ENCODE measurements at places on chromosomes 13 and 19.

GRCh38 chr19:21617740-21618339 lies 112.4 kb downstream of the ZNF429 start:
- DNase-seq, result peak; percentile 64

DNA sequence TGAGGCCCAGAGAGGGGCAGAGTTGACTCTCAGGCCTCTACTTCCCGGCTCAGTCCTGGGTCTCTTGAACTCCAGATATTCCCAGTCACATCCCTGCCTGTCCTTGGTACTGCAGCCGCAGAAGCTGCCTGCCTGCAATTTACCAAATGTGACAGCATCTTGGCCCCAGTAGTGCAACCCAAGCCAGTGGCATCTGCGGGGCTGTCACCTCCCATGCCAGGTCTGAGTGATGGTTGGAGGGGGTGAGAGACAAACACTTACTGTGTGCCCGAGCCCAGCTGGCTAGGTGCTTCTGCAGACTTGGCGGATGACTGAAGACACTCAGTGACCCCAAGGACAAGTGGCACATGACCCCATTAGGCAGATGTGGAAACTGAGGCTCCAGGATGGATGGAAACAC lies 18.4 kb downstream of the ZNRF4 start:
- no peak for DNase-seq

- DNase-seq, result no peak
These were observed 107.1 kb upstream of the UQCRFS1 start for GRCh38 chr19:29320086-29320485.

GRCh38 chr13:32878163-32878562 lies 138.1 kb upstream of the KL start:
- DNase-seq, result no peak

GRCh38 chr13:42611086-42611779 lies 37.3 kb downstream of the TNFSF11 start:
- DNase-seq, result no peak

DNA sequence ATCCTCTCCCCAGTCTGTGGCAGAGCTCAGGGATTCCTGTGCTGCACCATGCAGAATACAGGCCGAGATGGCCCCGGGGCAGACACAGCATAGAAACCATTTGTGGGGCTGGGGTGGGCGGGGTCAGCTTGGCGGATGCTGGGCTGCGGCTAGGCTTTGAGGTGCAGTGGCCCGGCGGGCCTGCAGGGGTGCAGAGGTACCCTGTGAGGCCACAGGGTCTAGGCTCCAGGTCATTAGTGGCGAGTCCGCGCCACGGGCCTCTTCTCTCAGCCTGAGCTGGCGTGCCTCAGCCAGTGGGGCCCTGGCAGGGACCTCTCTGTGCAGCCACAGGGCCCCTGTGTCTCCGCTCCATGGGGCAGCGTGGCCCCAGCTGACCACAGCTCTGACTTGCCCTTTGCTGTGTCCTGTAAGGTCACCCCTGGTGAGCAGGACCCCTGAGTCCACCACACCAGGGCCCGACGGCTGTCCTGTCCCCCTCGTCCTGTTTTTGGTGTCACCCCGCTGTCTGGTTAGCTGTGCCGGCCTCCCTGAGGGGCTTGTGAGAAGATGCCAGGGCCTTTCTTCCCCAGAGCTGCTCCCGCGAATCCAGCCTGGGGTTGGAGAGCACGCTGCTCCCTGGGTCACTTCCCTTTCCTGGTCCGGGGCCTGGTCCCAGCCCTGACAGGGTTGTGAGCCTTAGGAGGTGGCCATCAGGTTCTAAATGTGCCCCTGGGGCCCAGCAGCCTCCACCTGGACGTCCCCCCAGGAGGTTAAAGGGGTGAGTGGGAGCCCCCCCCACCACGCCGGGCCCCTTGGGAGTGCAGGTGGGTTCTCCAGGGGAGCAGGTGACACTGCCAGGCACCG lies 12.1 kb downstream of the KDM4B start:
- DNase-seq, result no peak

DNA sequence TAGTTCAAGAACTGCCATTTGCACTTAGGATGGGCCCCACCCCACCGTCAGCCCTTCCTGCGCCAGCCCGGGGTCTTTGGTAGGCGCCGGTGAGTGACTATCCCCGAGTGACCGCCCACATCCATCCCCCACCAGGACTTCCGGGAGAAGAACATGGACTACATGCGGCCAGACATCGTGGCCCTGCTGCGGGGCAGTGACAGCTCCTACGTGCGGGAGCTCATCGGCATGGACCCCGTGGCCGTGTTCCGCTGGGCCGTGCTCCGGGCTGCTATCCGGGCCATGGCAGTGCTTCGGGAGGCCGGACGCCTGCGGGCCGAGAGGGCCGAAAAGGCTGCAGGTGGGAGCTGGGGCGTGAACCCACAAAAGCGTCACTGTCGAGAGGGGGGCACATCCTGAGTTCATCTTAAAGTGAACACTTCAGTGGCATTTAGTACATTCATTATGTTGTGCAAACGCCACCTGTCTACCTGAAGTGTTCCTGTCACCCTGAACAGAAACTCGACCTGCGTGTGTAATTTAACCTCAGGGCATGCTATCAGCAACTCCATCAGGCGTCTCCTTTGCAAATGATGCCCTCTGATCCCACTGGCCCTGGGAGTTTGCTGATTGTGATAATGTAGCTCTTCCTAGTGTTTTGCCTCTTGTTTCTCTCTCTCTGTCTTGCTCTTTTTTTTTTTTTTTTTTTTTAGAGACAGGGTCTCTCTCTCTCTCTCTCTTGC lies 42.4 kb upstream of the USE1 start:
- no peak for DNase-seq

GRCh38 chr13:100484702-100485101 lies 103.9 kb downstream of the GGACT start:
- no peak for DNase-seq

- no peak for DNase-seq
These were observed 120.0 kb upstream of the RFC3 start for GRCh38 chr13:33697926-33698325.

- DNase-seq, result no peak
These were observed 3.3 kb downstream of the VSTM2B start for GRCh38 chr19:29528946-29529645.

- no peak for DNase-seq
These were observed 34.6 kb upstream of the OLFM4 start for GRCh38 chr13:52994051-52994450.

DNA sequence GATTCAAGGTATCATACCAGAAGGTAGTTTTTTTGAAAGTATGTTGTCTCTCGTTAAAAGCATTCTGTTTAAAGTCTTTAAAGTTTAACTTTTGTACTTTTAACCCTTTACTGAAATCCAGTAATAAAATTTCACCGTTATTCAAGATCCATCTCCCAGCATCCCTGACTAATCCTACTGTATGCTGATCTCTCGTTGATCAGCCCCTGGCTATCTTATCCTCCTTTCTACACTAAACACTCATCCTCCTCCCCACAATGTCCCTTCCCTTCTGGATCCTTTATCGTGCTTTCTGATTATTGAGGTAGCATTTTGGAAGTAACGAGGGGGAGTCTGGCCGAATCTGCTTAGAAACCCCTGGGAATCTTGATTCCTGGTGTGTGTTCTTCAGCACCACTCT lies 1.3 kb downstream of the TPP2 start:
- no peak for DNase-seq

- no peak for DNase-seq
These were observed 4.6 kb upstream of the DNM2 start for GRCh38 chr19:10713317-10713716.

DNA sequence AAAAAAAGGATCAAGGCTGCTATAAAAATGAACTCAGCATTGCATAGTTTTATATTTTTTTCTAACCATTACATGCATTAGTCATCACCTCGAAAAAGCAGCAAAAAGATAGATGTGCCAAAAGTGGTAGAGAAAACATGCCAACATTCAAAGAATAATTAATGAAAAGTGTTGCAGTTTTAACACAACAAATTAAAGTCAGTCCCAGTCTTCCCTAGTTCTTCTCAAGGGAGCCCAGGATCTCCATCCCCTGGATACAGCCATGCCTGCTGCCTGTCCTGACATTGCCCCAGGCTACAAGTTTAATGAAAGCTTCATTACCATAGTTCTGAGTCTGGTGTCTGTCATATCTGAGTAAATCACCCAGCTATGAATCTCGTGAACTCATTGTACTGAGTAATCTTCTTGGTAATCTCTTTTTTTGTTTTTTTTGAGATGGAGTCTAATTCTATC lies 116.6 kb upstream of the KLF12 start:
- no peak for DNase-seq

- DNase-seq, result no peak
These were observed 138.5 kb downstream of the RBM26 start for GRCh38 chr13:79267560-79267959.

DNA sequence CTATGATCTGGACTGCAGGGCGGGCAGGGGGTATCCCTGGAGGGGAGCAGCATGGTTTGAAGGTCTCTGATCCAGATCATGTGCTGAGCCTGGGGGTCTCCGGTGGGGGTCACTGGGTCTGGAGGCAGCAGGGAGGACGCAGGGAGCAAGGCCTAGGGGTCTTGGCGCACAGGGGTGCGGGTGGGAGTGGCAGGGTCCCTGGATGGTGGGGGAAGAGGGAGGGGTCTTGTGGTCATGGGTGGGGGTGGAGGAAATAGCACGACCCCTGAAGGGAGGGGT lies 1.9 kb downstream of the BTBD2 start:
- no peak for DNase-seq

GRCh38 chr13:101327871-101328270 lies 88.4 kb downstream of the NALCN start:
- no peak for DNase-seq

DNA sequence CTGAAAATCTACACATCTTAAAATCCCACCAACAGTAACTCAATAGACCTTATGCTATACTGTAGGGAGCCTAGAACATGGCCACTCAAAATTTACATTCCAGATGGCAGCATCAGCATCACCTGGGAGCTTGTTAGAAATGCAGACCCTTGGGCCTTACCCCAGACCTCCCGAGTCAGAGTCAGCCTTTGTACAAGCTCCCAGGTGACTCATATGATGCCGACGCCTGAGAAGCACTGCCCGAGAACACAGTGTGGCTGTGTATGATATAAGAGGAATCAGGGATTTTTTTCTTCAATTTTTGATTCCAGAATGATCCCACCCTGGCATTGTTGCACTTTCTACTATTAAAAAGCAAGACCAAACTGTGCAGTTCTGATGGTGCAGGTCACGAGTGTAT lies 35.9 kb upstream of the CNMD start:
- no peak for DNase-seq

GRCh38 chr13:99589575-99589974 lies 88.3 kb downstream of the TM9SF2 start:
- no peak for DNase-seq

DNA sequence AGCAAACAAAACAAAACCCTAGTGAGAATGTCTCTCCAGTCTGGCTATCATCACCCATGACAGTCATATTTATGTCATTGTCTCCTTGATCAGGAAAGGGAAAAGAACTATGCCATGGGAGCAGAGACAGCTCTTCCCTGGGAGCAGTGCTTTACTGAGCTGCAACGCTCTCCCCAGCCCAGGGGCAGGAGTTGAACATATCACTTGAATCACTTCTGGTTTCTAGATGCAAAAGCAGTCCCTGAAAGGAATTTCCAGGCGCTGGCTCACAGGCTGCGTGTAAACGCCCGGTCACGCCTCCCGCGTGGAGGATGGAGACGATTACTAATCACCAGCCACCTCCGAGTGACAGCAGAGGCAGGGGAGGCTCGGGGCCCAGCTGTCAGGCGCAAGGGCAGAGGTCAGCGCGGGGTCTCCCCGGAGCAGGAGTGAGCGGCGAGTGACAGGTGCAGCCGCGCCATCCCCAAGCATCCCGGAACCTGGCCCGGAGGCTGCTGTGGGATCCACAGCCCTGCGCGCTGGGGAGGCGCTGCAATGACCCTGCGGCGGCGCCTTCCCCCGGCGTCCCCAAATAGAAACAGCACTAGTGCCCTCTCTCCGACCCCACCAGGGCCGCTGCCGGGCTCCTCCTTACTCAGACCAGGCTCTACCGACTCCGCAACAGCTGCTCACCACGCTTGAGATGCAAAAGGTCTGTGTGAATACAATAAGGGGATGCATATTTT lies 23.5 kb upstream of the DCLK1 start:
- no peak for DNase-seq

GRCh38 chr13:48507021-48507420 lies 25.9 kb downstream of the RCBTB2 start:
- no peak for DNase-seq

DNA sequence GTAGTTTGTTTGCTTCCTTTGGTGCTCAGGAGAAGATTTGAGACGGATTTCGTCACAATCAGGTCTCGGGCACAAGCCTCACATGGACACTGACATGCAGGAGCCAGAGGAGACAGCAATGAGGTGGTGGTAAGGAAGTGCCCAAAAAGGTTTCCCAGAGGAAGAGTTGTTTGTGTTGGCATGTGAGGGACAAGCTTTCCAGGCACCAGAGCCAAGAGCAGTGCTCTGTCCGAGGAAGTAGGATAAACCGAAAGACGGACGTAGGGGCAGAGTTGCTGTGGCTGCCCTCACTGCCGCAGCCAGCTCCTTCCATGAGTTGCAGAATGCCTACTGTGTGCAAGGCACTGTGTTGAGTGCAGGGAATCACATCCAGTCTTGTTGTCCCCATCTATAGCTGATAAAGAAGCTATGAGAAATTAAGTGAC lies 27.7 kb downstream of the SAE1 start:
- no peak for DNase-seq

- no peak for DNase-seq
These were observed 172.0 kb downstream of the TEX29 start for GRCh38 chr13:111492341-111492950.

- DNase-seq, result peak; percentile 62
These were observed 2.5 kb downstream of the CFD start for GRCh38 chr19:861756-862580.

GRCh38 chr19:5093948-5094718 lies 125.2 kb downstream of the KDM4B start:
- no peak for DNase-seq

DNA sequence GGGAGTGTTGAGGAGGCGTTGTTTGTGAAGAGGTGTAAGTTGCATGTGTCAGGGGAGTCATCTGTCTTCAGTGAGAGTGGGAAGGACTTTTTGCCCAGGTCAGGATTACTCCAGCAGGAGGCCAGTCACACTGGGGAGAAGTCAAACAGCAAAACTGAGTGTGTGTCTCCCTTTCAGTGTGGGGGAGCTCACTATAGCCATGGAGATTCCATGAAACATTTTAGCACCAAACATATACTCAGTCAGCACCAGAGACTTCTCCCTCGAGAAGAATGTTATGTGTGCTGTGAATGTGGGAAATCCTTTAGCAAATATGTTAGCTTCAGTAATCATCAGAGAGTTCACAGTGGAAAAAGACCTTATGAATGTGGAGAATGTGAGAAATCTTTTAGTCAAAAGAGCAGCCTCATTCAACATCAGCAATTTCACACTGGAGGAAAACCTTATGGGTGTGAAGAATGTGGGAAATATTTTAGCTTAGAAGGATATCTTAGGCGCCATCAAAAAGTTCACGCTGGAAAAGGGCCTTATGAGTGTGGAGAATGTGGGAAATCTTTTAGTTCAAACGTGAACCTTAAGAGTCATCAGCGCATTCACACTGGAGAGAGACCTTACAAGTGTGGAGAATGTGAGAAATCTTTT lies 8.4 kb upstream of the ZNF587 start:
- no peak for DNase-seq
